ENCODE measurements at places on chromosomes 16 and 17.

- no peak for DNase-seq
Observed at GRCh38 chr16:25370541-25370940, 112.9 kb upstream of the ZKSCAN2 start.

DNA sequence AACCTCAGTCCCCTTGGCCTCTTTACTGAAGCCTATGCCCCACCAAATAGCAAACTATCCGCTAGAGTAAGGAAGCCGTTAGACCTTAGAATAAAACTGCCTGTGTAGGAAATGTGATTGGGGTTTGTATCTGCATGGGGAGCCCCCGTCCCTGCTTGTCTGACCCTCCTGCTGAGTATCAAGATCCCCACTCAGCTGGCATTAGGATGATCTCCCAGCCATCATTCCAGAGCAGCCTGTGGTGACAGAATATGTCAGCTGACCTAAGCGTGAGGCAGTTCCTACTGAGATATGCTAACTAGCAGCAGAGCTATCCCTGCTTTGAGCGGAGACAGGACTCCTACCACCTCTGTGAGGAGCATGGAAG, 645 bp upstream of the GFOD2 start:
- peak; percentile 63 for DNase-seq

GRCh38 chr16:53518550-53519416, 15.8 kb upstream of the AKTIP start:
- peak; percentile 14 for DNase-seq

DNA sequence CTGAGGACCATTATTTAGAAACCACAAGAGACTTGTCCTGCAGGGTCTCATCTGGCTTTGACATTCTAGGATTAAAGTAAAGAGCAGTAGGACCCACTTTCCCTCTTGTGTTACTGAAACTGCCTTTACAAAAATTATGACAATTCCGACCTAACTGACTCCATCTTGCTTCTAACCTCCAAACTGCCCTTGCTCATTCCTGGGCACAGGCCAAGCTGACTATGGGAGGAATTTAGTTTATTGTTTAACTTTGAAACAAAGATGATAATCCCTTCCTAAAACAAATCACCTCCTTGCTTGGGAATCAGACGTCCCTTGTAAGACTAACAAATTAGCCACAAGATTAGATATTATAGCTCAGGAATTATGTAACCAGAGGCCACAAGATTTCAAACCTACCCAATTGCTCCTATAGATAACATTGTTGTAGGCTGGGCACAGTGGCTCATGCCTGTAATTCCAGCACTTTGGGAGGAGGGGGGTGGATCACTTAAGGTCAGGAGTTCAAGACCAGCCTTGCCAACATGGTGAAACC, 87.0 kb upstream of the FBXO47 start:
- DNase-seq, result no peak

GRCh38 chr17:56891751-56892150, 22.1 kb downstream of the TRIM25 start:
- peak; percentile 60 for DNase-seq

DNA sequence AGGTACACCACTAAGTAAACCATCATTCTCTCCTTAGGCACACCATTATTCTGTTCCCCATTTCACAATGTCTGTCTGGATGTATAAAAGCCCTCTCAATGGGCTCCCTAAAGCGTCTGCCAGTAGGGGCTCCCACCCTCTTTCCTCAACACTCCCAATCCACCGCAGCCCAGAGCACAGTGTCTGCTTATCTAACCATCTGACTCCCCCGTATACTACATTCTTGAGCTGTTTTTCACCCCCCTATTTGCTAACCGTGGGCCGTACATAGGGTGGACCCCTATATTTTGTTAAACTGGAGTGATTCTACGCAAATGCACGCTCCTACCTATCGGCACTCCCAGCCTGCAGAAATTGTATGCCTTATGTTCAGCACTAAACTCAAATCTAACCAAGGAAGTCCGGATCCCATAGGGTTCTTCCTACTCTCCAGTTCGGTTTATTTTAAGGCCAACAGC, 685 bp upstream of the PSMD3 start:
- DNase-seq, result no peak
